ENCODE measurements at places on chromosomes 3 and 15. TPM values are rescaled to one million over a fixed set of nuclear protein-coding genes. Genes with fewer than 3 reads are reported as not detected.

- no peak for DNase-seq
Observed at GRCh38 chr3:58638591-58638990, 28.0 kb downstream of the FAM3D start.

- DNase-seq, result no peak
Observed at GRCh38 chr3:44280631-44281030, 38.9 kb downstream of the TOPAZ1 start.

GRCh38 chr3:165859061-165859460 is 21.8 kb upstream of the BCHE start:
- no peak for DNase-seq

DNA sequence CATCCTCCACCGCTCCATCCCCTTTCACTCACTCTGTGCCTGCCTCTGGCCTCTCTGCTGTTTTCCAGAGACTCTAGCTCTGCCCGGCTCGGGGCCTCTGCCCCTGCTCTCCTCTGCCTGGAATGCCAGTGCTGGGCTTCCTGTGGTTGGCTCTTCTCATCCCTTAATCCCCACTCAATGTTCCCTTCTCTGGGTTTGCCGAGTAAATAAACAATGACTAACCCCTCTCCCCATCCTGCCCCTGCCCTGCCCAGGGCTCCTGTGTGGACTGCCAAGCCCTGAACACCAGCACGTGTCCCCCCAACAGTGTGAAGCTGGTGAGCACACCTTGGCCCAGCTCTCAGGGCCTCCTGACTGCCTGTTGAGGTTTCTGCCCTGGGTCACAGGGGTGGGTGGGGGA is 12.2 kb downstream of the STAB1 start:
- no peak for DNase-seq

DNA sequence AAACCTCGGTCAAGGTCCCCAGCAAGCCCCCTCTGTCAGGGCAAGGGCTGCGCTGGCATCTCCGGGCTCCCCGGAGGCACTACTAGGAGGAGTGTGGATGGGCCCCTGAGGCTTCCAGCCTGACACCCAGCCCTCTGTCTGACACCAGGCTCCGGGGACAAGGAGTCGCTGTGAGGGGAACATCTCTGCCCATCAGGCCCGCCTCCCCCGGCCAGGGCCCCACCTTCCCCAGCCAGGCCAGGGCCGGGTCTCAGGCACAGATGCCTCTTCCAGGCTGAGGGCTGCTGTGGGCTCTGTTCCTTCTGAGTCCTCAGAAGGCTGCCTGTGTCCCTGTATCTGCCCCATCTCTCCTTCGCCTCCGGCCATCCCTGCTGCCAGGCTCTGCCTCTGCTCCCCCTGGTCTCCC is 15.8 kb downstream of the CSPG4 start:
- no peak for DNase-seq

- no peak for DNase-seq
Observed at GRCh38 chr3:37492977-37493471, 318.6 kb upstream of the LRRFIP2 start.

GRCh38 chr3:57252404-57252803 is 24.9 kb downstream of the APPL1 start:
- no peak for DNase-seq

DNA sequence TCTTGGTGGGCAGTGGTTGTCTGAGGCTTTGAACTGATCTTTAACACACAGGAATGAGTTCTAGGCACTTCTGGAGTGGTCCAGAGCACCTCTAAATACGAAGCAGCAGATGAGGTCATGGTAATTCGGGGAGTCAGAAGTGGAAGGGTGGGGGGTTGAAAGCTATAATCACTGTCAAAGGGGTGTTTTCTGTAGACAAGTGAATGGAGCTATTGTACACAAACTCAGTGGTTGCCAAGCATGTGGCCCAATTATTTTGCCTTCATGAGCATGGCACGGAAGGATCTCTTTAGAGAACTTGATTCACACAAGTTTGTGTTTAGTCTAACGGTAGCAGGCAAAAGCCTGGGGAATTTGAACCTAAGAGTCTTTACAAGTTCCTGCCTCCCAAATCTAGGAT is 6.3 kb downstream of the FRMD5 start:
- no peak for DNase-seq

- DNase-seq, result no peak
Observed at GRCh38 chr15:32735989-32736700, 18.3 kb downstream of the GREM1 start.

- DNase-seq, result no peak
Observed at GRCh38 chr3:114646526-114646925, 352.7 kb downstream of the TIGIT start.

GRCh38 chr15:66855041-66855440 is 153.0 kb downstream of the SMAD6 start:
- DNase-seq, result no peak

- DNase-seq, result no peak
Observed at GRCh38 chr15:94395640-94396039, 164.3 kb downstream of the MCTP2 start.

DNA sequence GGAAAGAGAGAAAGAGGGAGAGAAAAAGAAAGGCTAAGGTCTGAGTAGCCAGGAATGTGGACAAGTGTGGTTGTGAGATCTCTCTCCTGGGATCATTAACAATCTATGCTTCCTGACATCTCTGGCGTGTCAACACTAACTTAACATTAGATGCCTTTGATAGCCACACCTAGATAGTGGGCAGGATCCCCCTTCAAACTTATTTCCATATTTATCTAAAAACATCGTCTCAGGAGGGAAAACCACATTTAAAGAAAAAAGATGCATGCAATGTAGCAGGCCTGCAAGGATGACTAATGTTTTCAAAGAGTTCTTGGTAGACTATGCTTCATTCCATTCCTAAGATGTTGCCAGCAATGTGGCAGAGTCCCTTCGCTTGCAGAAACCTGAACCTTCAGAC is 80.9 kb downstream of the MLH1 start:
- no peak for DNase-seq

DNA sequence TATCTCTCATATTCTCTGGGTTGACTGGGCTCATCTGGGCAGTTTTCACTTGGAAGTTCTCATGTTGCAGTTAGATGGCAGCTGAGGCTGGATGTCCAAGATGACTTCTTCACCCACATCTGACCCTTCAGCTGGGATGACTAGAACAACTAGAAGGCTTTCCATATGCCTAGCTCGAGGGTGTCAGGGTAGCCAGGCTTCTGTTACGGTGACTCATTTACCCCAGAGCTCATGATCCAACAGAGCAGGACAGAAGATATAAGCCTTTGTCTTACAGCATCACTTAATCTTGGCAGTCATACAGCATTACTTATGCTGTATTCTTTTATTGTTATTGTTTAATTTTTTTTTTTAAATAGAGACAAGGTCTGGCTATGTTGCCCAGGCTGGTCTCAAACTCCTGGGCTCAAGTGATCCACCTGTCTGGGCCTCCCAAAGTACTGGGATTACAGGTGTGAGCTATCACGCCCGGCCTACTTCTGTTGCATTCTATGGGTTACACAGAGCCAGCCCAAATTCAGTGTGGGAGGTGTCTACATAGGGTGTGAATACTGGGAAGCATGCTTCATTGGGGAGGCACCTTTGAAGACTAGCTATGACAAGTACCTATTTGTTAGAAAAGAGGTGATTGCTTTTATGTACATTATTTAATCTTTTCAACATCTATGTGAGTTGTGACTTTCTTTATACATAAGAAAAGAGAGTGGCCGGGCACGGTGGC is 10.7 kb downstream of the HMCES start:
- no peak for DNase-seq

GRCh38 chr3:49869525-49870126 is at the start of gene CAMKV:
TSS of gene CAMKV (minus strand) at chr3:49869906. CDS start at chr3:49862388, 7,518 bp downstream.
- DNase-seq, result no peak

DNA sequence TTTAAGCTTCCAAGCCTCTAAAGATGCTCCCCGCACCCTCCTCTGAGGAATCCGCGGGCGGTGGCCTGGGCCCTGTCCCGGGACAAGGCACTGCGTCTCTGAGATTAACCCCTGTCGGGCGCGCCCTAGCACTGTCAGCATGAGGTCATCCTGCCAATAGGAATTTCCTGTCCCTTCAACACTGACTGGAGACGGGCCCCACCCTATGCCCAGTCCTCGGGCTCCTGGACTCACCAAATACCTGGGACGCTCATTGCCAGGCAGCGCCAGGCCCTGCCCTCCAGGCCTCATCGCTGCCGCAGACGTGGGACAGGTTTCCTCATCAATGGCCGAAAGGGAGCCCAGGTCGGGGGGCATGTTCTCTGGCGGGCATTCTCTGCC is 67.6 kb upstream of the SH3GL3 start:
- no peak for DNase-seq

DNA sequence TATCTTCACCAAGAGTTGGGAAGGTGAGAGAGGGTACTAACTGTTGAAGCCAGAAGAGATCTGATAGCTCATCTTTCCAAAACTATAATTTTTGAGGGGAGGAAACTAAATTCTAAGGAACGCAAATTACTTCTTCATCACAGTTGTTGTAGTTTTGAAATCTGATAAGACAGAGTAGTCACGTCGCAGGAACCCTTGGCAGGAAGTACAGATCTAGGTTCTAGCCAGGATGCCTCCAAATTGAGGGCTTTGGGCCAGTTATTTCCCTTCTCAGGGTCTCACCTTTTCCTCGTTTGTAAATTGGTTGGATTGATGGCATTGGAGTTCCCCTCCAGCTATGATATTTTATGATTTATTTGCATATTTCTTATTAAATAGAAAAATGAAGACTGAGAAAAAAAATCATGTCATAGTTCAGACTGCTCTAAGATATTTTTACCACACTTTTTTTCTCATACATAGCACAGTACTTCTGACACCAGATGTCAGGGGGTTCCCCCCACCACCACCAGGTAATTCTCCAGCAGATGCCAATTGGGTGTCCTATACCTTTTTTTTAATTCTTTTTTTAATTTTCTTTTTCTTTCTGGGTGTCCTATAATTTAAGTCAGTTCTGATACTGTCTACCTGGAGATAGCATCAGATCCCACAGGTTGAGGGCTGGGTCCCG is 32.3 kb upstream of the APH1B start:
- no peak for DNase-seq

GRCh38 chr3:195003893-195004289 is 267.1 kb downstream of the XXYLT1 start:
- no peak for DNase-seq

DNA sequence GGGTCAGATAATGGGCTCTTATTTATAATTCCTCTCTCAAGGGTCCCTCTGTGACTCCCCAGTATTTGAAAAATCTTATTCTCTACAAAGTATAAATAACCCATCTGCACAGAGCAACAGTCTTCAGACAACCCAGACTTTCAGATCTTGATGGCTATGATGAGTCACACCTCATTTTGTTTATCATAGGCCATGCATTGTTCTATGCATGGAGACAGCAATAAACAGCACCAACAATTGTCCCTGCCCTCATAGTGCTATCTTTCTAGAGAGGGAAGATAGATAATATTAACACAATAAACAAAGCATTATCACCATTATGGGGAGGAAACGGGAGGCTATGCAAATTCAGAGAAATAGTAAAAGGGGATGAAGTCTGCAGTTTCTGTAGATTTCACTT is 13.4 kb downstream of the FHIT start:
- DNase-seq, result no peak

DNA sequence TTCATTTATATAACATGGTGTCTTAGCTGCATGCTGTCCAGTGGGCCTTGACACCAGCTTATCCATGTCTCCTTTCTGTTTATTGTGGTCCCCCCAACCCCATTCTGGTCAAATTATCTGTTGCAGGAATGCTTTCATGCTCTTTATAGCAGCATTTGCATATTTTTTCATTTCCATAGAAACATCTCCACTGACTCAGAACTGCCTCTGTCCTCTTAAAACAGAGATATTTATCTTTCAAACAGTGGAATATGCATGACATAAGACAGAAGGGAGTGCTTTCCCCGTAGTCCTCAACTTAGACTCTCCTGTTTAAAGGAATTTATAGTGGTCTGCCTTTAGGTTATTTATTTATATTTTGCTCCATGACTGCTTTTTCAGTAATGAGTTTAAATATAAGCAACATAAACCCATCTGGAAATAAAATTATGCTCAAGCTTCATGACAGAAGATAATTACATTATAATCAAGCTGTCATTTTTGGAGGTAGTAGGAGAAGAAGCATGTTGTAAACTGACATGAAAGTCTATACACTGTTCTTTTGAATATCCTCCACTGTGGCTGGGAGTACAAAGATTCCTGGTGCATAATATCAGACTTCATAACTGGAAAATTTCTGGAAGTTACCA is 179.5 kb upstream of the CD96 start:
- DNase-seq, result no peak

- DNase-seq, result no peak
Observed at GRCh38 chr3:106030627-106030963, 161.8 kb upstream of the CBLB start.

DNA sequence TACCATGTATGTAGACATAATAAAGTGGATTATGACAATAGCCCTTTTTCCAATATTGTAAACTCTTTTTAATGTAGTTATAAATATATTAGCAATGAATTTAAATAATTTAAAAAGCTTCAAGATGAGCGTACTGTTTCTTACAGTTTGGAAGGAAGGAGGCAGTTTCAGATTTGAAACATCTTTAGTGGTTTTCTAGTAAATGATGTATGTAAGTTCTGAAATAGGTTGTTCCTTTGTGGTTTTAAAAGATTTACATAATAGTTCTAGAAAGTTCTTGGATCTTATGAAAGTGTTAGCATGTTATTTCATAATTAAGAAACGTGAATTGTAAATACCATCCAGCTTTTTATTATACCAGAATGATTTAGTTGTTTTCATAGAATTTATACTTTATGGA is 16.0 kb downstream of the DNAJC19 start:
- no peak for DNase-seq

DNA sequence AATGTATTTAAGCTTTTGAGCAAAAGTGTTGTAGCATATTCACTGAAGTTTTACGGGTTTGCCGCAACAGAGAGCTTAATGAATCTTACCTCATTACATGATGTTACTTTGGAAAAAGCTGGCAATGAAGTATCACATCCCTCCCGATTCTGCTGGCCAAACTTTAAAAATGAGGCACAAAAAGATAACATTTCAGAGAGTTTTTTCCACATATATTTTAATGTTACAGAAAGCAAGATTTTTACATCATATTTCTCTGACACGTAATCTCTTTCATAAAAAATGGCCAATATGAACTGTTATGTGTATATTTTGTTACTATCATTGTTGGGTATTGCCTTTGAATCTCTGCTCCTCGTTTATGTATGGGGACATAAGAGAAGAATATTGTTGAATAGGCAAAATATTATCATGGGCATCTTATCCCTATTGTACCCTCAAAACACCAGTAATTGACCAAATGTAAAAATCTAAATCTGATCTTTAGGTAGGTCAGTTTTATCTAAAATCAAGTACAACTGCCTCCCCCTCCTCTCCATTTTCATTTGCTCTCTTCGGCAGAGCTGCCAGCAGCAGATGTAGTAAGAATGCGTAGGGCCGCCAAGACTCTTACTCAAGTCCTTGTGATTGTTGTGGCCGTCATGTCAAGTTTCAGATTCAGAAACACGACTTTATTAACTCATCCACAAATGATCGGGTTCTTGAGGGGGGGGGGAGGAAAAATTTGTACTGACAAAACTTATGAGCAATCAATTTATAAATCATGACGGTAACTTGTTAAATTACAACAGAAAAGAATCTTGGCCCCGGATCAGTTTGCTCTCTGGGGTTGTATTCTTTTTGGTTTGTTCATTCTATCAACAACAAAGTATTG is 106.7 kb upstream of the THRB start:
- DNase-seq, result no peak

Gene LXN
- 179 TPM for total RNA-seq

Gene IGDCC3
- not detected for total RNA-seq

Gene CEP97
- 17.7 TPM for total RNA-seq

Gene SLC27A2
- total RNA-seq, result not detected

Gene SAXO2
- total RNA-seq, result 0.11 TPM

Gene FOXL2NB
- total RNA-seq, result 0.04 TPM

Gene CTXND1
- total RNA-seq, result not detected

Gene CD200
- total RNA-seq, result 8.1 TPM

Gene SAMMSON
- not detected for total RNA-seq

Gene GABRB3
- 0.07 TPM for total RNA-seq

Gene CCDC191
- total RNA-seq, result 1.3 TPM

Gene PDZRN3
- total RNA-seq, result not detected
